Fibroblast of lung (primary cell): ENCODE measurements at places on chromosomes 1 and 21.

DNA sequence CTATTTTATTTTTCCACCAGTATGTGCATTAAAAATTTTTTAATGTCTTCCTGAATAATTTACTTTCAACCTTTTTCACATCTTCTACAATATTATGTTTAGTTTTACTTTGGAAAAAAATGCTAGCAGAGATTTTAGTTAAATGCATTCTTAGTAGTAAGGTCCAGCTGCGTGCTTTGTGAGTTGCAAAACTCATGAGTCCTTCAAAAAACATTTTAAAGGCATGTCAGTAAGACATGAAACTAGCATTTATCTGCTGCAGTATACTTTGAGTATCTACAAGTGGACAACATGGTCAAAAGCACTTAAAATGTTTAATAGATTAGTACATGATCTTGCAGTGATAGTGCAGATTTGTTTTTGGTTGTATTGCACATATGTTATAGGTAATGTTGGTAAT is 139.0 kb downstream of the HS2ST1 start:
- DNase-seq, result no peak

GRCh38 chr1:67342076-67342890 is 34.6 kb downstream of the IL12RB2 start:
- DNase-seq, result peak; percentile 12

DNA sequence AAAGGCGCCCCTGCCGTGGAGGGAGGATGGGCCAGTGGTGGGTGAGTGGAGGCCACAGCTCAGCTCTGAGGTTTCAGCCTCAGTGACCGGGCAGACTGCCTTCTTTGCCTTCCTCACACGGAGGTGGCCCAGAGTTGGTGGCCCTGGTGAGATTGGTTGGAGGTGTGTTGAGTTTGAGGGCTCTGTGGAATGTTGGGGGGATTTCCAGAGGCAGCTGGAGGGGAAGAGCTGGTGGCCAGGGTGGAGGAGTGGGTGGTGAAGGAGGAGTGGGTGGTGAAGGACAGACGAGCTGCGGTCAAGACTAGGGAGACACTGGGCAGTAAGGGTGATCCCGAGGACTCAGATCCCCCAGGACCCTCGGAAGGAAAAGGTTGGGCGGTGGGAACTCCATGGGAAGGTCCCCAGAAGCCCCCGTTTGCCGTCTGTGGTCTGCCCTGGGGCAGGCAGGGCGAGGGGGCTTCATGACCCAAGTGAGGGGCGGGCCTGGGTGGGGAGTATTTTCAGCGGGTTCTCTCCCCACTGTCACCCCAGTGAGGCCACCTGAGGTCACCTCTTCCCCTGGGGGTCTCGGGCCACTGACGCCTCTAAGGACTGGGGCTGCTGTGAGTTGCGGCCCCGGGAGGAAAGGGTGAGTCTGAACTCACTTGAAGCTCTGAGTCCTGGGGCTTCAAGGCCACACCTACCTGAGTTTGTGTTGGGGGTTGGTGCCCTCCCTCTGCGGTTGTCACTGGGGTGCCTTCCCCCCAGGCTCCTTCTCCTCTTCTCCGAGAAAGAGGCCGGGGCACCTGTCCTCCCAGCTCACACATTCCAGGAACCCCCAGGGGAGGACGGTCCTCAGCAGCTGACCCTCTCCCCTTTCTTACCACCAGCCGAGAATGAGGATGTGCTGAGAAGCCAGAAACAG is 22.7 kb upstream of the PIK3CD start:
- DNase-seq, result no peak

- DNase-seq, result no peak
Observed at GRCh38 chr1:46180082-46180616, 3.9 kb upstream of the P3R3URF start.

DNA sequence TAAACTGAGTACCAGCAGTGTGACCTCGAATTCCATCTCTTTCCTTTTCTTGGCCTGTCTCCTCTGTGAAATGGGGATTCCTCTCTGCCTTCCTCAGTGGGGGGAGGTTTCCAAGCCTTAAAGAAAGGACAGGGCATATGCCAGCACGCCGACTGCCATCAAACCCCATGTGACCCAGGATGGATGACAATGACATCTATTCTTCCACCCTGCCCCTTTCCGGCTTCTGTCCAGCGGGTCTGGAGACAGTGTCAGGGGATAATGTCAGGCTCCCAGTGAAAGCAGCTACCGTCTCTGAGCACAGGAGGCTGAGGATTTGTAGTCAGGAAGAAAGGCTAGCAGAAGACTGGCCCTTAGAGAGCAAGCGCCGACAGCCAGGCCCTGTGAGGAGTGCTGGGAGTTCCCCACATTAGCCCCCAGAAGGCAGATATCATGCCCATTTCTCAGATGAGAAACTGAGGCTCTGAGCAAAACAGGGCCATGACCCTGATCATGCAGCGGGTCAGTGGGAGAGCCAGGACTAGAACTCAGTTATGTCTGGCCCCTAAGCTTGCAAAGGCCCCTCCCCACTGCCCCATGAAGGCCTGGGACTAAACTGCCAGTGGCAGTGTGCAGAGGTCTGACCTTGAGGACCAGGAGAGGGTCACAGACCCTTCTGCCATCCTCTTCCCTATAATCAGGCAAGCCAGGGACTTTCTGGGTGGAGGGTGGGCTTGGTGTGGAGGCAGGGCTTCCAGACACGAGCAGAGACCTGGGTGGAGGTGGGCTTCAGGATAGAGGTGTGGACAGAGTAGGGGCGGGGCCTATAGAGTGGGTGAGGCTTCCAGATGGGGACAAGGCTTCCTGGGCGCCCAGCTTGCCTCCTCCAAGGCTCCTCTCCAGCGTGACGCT is 30.1 kb downstream of the CDCA8 start:
- no peak for DNase-seq

DNA sequence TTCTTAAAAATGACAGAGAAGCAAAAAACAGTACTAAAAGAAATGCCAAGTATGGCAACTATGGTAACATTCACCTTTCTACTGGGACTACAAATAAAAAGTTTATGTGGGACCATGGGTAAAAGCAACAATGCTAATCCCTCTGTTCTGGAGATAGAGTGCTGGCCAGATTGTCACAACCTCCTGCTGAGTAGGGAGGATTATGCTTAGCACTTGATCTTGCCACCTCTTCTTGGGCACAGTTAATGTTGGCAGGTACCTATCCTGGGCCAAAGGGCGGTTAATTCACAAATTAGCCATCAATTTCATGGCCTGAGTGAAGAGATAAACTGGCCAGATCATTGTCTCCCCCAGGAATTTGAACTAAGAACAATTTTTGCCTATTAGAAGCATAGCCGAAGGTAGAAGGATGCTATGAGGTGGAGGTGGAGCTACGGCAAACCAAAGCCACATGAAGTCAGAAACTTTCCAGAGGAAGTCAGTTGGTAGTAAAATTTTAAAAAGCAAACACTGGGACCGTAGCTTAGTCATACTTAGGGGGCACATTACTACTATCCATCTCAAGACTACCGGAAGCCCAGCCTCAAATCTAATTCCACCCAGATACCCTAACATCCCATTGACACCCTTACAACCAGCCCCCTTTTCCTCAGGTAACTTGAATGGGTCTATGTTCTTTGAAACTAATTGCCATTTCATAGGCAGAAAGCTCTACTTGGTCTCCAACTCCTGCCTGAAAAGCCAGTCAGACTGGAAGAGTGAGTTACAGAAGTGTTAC is 2.7 kb downstream of the SCYL3 start:
- no peak for DNase-seq

DNA sequence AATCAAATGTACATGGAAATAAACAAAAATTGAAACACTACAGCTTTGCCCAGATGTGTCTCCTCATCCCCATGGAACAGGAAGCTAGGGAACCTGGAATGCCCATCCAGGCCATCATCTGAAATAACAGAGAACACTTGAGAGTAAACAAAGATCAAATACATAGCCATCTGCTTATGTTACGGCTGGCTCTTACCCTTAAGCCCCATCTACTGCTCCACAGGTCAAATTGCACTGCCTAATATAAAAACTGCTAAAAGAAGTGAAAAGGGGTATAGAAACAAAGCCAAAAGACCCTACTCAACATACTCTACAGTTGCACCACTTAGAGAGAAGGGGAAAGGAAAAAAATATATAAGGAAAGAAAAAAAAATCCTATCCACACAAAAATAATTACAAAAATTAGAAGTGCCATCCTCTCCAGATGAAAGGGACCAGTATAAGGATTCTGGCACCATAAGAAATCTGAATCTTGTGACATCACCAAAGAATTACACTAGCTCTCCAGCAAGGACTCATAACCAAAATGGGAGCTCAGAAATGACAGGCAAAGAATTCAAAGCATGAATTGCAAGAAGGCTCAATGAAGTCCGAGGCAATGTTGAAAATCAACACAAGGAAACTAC is 26.9 kb downstream of the OR6Y1 start:
- DNase-seq, result peak; percentile 17

DNA sequence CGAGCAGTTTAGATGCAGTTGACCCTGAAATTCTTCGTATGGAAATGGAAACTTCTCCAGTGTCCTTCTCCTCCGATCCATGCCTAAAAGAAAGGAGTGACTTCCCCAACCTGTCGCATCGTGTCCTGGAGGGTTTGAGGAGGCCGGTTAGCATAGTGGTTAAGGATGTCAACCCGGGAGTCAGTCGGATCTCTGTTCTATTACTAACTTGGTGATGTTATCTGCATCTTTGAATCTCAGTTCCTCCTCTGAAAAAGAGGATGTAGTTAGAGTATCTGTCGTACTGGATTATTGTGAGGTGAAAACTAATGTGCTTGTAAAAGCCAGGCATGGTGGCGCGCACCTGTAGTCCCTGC is 684 bp downstream of the ZBTB8B start:
- no peak for DNase-seq

- DNase-seq, result no peak
Observed at GRCh38 chr1:153610334-153610733, 2.6 kb downstream of the S100A16 start.

DNA sequence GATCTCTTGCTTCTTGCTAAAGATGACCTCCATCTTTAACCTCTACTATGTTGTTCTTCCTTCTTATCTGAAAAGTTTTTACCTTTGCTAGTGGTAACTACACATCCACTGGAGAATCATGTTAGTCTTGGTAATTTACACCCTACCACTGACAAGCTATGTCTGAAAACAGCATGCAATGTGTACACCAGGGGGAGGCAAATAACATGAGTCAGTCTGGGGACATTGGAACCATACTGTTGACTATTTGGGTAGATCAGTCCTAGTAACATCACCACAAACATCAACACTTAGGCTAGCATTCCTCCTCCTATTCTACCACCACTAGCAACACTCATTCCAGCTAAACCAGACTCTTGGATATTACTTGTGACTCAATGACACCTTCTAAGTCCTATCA is 549.0 kb downstream of the KCNT2 start:
- peak; percentile 0 for DNase-seq

GRCh38 chr1:186443638-186444037 is 17.3 kb downstream of the PDC start:
- DNase-seq, result no peak

DNA sequence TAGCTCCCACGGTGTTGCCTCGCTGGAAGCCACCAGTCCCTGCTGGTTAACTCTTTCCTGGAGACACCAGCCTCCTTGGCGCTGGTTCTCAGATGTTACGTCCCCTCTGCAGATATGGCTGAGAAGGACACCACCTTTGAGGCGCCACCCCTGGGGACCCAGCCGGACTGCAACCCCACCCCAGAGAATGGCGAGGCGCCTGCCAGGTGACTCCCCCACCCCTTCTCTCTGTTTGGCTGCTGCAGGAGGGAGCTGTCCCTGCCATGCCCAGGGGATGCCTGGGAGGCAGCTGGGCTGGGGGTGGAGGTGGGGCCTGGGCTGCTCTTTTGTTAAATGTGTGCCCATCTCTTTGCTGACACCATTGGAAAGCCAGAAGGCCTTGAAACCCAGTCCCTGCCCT is 43.6 kb upstream of the TNFRSF1B start:
- DNase-seq, result no peak

DNA sequence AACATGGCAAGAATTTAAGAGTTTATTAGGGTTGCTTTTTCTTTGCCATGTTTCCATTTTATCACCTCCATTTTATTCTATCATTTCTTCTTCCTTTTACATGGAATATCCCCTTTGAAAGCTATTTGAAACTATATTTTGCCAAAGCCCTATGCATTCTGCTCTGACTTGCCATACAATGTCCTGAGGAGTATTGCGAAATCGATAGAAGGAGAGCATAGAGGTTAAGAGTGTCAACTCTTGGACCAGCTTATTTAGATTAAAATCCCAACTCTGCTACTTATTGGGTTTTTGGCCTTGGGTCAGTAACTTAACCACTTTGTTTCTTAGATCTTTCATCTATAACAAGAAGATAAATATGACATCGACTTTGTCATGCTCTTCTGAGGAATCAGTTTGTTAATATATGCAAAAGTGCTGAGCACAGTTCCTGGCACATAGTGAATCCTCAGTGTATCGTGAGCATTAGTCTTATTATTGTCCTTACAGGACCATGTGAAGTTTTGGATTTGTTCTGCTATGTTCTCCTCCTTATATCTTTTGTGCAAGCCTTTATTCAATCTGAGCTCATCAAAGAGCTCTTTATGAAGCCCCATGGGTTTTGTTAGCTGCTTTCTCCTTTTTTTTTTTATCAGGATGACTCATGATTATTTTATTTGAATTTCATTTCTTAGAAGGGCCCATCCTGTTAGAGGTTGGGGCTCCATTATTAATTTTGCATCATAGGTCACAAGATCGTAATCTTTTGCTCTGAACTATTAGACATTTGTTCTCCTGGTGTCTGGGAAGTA is 17.6 kb downstream of the ACKR1 start:
- no peak for DNase-seq

DNA sequence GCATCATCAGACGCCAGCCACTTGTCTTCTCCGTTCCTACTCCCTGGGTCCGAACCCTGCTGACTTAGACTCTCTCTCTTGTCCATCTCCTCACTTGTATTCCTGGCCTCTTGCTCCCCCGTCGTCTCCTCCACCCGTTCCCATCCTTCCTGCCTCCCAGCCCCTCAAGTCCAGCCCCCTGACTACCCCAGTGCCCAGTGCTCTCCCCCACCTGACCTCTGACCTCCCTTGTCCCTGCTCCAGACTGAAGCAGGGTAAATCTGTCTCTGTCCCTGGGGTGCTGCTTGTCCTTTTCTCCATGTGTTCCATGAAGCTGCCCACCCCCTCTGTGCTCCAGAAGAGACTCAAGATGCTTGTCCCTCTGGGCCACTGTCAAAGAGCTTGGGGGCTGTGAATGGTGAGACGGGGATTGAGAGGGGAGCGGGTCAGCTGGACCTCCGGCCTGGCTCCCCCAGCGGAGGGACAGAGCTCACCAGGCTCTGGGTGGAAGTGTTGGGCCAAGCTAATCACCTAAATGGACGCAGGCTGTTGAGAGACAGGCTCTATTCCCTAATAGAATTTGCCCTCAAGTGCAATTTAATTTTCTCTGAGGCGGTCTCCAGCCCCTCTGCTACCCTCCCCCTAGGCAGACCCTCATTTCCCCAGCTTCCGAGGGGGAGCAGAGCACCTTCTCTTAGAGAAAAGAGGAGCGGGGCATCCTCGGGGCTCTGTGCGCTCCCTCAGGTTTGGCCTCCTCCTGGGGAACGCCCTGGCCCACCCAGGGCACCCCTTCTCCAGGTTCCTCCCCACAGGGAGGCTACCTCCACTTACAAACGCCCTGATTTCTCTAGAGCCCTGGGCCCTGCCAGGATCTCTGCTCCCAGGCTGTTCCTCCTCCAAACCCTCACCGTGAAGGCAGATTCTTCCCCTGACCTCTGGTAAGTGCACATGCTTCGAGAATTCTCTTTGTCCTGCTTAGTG is 11.0 kb upstream of the LHX4 start:
- DNase-seq, result no peak

- DNase-seq, result no peak
Observed at GRCh38 chr1:212536586-212536985, 72.0 kb upstream of the ATF3 start.

- no peak for DNase-seq
Observed at GRCh38 chr1:18891426-18891780, 11.0 kb downstream of the ALDH4A1 start.
